ENCODE measurements at places on chromosomes 2 and 18. TPM values are rescaled to one million over a fixed set of nuclear protein-coding genes. Genes with fewer than 3 reads are reported as not detected.

DNA sequence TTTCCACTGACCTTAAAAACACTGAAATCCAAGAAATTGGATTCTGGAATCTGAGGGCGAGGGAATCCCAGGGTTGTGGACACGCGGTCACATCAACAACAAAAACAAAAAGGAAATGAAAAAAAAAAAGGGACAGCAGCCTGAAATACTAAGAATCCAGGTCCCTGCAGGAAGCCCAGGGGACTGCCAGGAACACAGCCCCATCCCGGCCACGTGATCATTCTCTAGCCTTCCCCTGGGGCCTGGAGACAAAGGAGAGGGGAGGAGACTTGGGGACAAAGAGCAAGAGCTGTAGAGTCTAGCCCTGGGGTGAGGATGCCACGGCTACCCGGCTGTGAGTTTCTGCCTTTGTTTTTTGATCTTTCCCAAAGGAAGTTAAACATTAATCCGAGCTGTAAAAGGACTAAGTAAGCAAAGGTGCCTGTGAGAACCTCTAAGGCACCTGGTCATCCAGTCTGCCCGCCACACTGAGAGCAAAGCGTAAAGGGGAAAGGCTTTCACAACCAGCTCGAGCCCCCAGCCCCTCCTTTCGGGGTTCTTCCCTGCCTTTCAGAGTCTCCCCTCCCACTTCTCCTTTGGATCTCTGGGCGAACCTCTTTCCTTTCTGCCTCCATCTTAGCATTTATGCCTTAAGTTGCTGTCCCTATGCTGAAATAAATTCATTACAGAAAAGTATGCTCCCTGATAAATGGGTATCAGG lies 57.9 kb upstream of the MSH2 start:
- no peak overlapping the region for H3K27ac ChIP-seq
- peaks cover 7% of the 10 kb centered on the region for H3K4me1 ChIP-seq
- peaks cover 2% of the 10 kb centered on the region for H3K27me3 ChIP-seq
- DNase-seq = peak; percentile 58
- H3K36me3 ChIP-seq = no peaks in the 10 kb centered on the region
- H3K4me3 ChIP-seq = peak overlapping the region; percentile 52

- no peaks in the 10 kb centered on the region for H3K4me1 ChIP-seq
- no peak overlapping the region for H3K27ac ChIP-seq
- H3K27me3 ChIP-seq = no peaks in the 10 kb centered on the region
- DNase-seq = no peak
Observed at GRCh38 chr2:233672886-233673285, 1.2 kb downstream of the UGT1A9 start.

DNA sequence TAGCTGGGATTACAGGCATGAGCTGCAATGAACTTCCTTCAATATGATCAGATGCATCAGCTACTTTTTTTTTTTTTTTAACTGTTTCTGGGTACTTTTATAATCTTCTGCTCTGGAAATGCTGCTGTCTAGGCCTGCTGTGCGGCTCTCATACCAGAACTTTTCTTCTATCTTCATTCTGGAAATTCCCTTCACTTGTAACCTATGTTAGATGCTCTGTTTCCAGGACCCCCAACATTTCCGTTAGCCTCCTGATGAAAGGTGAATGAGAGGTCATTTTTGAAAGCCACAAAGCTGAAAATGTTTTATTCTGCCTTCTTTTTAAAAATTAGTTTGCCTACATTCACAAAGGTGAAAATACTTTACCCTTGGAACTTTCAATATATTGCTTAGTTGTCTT lies 8.6 kb downstream of the AGFG1 start:
- no peaks in the 10 kb centered on the region for H3K27me3 ChIP-seq
- H3K36me3 ChIP-seq = no peaks in the 10 kb centered on the region
- peak overlapping the region; percentile 7 for H3K27ac ChIP-seq
- no peak for DNase-seq
- peaks cover 28% of the 10 kb centered on the region for H3K4me1 ChIP-seq

HOXD1 gene
- not detected for total RNA-seq
